Bronchial epithelial cell (primary cell): ENCODE measurements at places on chromosomes 7 and 10. TPM values are rescaled to one million over a fixed set of nuclear protein-coding genes. Genes with fewer than 3 reads are reported as not detected.

The SUGCT gene
- total RNA-seq, result 7.4 and 11.6 TPM in 2 replicates

The GNAT3 gene
- total RNA-seq, result not detected in 2 replicates

The HECW1 gene
- total RNA-seq, result under 0.01 TPM in 1 of 2 replicates, not detected in the other

The HTRA1 gene
- 64.1 and 80.3 TPM in 2 replicates for total RNA-seq

The PTPRZ1 gene
- 2.6 and 3.5 TPM in 2 replicates for total RNA-seq

The PSD gene
- under 0.01 and 0.51 TPM in 2 replicates for total RNA-seq

The ANK3 gene
- 7.4 and 7.9 TPM in 2 replicates for total RNA-seq

The CYP3A4 gene
- 0.26 TPM in 1 of 2 replicates, not detected in the other for total RNA-seq

The FGFBP3 gene
- total RNA-seq, result 0.26 and 0.38 TPM in 2 replicates

The SUN1 gene
- total RNA-seq, result 168 and 176 TPM in 2 replicates

The VWDE gene
- total RNA-seq, result 1.1 and 3.6 TPM in 2 replicates

The ANKRD22 gene
- 5.3 and 17.7 TPM in 2 replicates for total RNA-seq

The GIMAP2 gene
- total RNA-seq, result 0.13 and 0.26 TPM in 2 replicates

The BLNK gene
- total RNA-seq, result 2.6 and 9.2 TPM in 2 replicates

The TAS2R4 gene
- total RNA-seq, result 1.8 and 5.4 TPM in 2 replicates

The FKBP6 gene
- not detected in 2 replicates for total RNA-seq

The GNGT1 gene
- total RNA-seq, result not detected in 2 replicates
